ENCODE measurements at places on chromosomes 12 and 14.

DNA sequence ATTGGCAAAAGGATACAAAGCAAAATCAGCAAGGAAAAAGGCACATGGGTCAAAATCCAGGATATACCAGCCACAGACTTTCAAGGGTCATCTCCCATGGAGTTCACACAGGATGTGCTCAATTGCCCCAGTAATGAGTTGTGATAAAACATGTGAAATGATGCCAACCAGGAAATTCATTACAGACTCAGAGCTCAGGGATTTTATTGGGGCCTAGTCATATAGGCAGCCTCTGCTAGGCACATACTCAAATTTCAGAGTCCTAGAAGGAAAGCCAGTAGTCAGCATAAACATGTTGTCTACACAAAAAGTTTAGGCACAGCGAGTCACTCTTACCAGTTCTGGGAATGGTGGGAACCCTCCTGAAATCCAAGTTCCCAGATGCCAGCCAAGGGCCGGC lies 64.4 kb upstream of the OSBPL8 start:
- no peak overlapping the region for H3K4me3 ChIP-seq
- peaks cover 2% of the 10 kb centered on the region for H3K4me1 ChIP-seq
- no peak overlapping the region for H3K27ac ChIP-seq
- no peaks in the 10 kb centered on the region for H3K27me3 ChIP-seq
- no peaks in the 10 kb centered on the region for H3K36me3 ChIP-seq

DNA sequence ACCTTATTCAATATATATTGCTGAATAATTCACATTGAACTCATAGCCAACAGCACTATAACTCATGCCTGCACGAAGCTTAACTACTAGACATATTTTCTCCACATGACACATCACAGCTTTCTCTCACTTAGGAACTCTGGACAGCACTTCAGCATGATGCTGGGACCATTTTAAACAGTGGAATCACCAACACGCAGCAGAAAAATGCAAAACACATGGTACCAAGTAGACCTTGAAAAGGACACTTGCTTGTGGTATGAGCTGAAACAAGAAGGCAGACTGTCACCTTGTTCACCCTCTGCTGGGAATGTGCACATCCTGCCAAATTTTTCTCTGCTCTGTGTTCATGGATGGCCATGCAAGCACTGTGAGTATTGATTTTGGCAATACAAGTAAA lies 34.8 kb upstream of the CD9 start:
- peaks cover 54% of the 10 kb centered on the region for H3K4me1 ChIP-seq
- peak overlapping the region; percentile 23 for H3K27ac ChIP-seq
- H3K27me3 ChIP-seq = no peaks in the 10 kb centered on the region
- DNase-seq = no peak
- H3K36me3 ChIP-seq = no peaks in the 10 kb centered on the region

- DNase-seq = no peak
- no peaks in the 10 kb centered on the region for H3K36me3 ChIP-seq
- H3K4me1 ChIP-seq = no peaks in the 10 kb centered on the region
- no peaks in the 10 kb centered on the region for H3K27me3 ChIP-seq
- no peak overlapping the region for H3K27ac ChIP-seq
- no peak overlapping the region for H3K4me3 ChIP-seq
Observed at GRCh38 chr14:61953602-61954001, 191.4 kb downstream of the SNAPC1 start.

GRCh38 chr14:24139272-24139934 lies 2.0 kb downstream of the EMC9 start:
- no peaks in the 10 kb centered on the region for H3K27me3 ChIP-seq
- H3K4me3 ChIP-seq = no peak overlapping the region
- H3K36me3 ChIP-seq = peaks cover 23% of the 10 kb centered on the region
- no peak for DNase-seq

DNA sequence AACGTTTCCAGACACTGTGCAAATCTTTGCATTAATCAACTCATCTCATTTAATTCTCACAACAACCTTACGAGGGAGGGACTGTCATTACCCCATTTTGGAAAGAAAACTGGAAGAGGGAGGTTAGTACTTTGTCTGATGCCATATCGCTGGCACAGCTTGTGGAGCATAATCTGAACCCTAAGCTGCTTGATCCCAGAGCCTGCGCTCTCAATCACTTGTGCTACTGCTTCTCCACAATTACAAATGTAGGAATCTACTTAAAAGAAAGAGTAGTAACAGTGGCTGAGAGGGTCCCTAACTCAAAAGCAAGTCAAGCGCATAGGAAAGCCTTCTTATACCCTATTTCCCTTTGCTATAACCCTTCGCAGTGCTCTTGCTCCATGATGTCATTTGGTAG lies 3.2 kb downstream of the EFS start:
- H3K27me3 ChIP-seq = peaks cover 26% of the 10 kb centered on the region
- H3K4me3 ChIP-seq = no peak overlapping the region
- H3K27ac ChIP-seq = no peak overlapping the region
- no peaks in the 10 kb centered on the region for H3K4me1 ChIP-seq

DNA sequence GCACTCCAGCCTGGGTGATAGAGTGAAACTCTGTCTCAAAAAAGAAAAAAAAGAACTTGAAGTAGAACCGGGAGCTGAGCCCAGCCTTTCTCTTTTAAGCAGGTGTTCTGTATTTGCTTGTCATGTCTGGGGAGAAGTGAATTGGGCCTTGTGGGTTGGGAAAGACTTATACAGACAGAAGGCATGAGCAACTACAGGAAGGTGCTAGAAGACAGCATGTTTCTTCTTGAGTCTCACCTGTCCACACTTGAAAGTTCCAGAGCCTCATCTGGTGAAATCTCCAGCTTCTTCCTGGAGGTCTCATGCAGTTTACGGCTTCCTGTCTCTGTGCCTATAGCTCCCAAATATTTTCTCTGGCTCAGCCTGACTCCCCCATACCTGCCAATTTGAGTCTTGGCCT lies 2.5 kb downstream of the PGAM5 start:
- H3K36me3 ChIP-seq = no peaks in the 10 kb centered on the region
- no peak for DNase-seq
- H3K27me3 ChIP-seq = no peaks in the 10 kb centered on the region
- H3K4me1 ChIP-seq = peaks cover 5% of the 10 kb centered on the region
- H3K4me3 ChIP-seq = no peak overlapping the region
